ENCODE measurements at places on chromosomes 12 and 14.
A peak's percentile ranks its signal among the peaks of the same experiment; 100 is the strongest.

GRCh38 chr14:54207476-54208462 lies 189.0 kb upstream of the CDKN3 start:
- peak; percentile 59 for DNase-seq

DNA sequence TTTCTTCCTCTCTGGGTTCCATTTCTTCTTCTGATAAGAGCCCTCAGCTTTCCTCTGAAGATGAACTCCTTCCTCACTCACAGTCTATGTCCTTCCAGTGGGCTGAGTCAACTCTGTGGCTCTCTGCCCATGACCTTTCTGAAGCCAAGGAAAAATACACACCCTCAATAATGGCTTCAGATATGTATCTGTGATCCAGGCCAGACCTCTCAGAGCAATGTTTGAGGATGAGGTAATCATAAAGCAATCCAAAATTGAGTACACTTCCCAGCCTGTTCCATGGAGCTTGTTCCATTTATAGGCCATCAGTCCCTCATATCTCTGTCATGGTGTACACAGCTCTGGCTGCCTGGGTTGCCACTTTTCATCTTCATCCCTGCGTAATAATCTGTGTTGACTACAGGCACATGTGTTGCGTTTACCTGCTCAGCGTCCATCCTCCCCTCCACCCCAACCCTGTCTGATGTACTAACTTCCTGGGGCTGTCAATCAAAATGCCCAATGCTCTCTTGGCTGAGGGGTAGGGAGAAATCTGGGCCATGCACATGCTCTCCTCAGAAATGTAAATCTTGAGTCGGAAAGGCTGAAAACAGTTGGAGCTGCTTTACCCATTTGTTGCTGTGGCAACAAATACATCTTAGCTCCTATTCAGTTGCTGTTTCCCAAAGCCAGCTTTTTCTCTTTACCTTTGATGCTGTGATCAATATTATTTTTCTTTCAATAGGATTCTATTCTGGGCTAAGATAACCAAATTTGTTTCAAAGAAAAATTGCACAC lies 377.8 kb upstream of the TMEM132C start:
- DNase-seq: peak; percentile 46

- DNase-seq: no peak
These were observed 33.4 kb downstream of the PDZRN4 start for GRCh38 chr12:41221491-41221890.

DNA sequence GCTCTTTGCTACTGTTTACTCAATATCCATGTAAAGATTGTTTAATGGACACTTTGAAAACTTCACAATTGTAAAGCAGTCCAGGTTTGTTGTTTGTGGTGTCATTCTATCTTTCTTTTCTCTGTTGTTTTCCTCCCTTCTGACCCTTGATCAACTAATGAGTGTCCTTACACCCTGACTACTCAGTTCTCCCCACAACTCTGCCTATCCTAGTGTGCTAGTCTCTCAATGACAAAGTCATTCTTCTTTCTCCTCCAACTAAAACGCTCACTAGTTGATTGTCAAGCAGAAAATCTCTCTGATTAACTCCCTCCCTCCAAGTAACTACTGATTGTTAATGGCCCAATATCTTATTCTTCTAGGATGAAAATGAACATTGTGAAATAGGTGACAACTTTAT lies 148.5 kb upstream of the FBXO33 start:
- DNase-seq: no peak

- DNase-seq: no peak
These were observed 925.4 kb downstream of the GALC start for GRCh38 chr14:87067591-87067990.
